ENCODE measurements at places on chromosomes 6 and 20. TPM values are rescaled to one million over a fixed set of nuclear protein-coding genes. Genes with fewer than 3 reads are reported as not detected.

SLC35B3 gene
- total RNA-seq, result 10.3 TPM

WFDC9 gene
- total RNA-seq, result not detected

GATA5 gene
- not detected for total RNA-seq

ECT2L gene
- total RNA-seq, result 0.31 TPM

SLC16A10 gene
- 10.3 TPM for total RNA-seq
